ENCODE measurements at places on chromosomes 11 and 22.
A peak's percentile ranks its signal among the peaks of the same experiment; 100 is the strongest.

GRCh38 chr22:31332886-31333285, 13.3 kb downstream of the PATZ1 start:
- DNase-seq, result no peak

GRCh38 chr11:79564288-79564925, 123.6 kb upstream of the TENM4 start:
- no peak for DNase-seq

DNA sequence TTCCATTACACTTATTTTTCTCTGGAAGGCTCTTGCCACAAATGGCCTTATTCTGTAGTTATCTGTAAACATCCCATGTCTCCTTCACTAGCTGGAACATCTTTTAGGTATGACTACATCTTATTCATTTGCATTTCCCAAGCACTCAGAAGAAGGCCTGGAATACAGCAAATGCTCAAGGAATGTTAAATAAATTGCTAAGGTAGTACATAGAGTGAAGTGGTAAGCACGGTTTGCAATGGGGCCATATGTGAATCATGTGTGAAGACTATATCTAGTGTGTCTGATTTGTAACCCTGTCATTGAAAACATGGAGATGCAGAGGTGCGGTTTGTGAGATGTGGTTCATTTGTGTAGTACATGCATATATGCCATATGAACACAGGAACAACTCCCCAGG, 33.5 kb downstream of the GDPD4 start:
- DNase-seq, result no peak

DNA sequence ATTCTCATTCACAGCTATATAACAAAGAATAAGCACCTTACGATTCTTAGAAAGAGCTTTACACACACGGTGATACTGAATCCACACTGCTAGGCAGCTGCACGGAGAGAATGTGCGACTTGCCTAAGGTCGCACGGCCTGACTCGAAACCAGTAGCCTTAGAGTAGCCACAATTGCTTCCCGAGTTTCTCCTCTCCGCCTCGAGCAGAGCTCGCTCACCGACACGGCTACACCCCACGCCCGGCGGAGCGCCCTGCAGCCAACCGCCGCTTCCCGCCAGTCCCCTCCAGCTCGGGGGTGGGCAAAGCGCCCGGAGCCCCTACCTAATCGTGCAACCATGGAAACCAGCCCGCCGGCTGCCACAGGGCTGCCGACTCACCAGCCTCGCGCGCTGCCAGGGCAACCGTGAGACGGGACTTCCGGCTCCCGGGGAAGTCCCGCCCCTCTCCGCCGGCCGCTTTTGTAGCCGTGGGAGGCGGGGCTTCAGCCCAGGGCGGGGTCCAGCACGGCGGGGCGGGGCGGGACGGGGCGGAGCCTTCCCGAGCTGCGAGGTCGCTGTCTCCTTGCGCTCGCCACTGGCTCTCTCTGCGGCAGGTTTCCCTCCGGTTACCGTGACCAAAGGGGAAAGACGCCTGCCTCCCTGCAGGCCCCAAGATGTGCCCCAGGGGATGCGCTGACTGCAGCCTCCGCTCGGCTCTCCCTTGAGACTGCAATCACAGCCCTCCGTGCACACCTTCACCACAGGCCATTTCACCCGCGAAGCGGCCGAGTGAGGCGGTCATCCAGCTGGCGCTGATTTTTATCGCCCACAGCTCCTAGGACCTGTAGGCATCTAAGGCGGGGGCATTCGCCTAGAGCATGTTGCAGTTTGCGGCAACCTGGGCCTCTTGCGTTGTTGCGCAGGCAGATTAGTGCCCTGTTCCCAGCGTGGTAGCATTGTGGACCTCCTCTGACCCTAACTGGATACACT, 1.1 kb downstream of the BSCL2 start:
- DNase-seq, result peak; percentile 76

DNA sequence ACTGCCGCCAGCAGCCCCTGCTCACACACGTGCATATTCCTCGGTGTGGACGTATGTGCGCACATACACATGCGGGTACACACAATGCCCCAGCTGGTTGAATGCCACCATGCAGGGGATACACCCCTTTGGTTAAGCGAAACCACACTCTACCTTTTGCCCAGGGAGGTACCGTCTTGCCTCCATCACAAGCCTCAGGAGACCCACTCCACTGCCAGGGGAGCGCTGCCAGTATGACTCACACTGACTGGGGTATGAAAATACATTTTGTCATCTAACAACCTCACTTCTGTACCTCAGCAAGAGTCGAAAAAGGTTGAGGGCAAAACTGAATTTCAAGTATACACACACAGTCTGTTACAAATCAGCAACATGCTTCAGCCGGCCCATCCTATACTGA, 39.4 kb downstream of the TMEM45B start:
- DNase-seq, result no peak

DNA sequence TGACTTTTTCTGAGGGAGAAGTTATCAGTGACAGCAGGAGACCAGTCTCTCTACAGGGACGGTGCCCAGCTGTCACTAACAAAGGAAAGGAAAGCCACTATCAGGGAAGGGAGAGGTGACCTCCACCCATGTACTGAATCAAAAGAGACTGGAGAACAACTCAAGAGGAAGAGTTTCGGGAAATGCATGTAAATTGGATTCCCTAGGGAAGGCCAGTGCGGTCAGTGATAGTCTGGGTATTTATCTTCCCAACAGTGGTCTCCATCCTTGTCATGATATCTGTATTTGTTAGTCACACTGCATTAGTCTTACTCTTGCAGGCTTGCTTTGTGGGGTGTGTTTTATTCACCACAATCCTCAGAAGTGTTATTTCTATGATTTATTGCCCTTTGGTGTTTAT, 193.4 kb upstream of the KIRREL3 start:
- DNase-seq, result no peak

GRCh38 chr11:22263613-22264012, 70.7 kb downstream of the ANO5 start:
- DNase-seq, result no peak

- no peak for DNase-seq
Measured at GRCh38 chr11:614021-614622, 1.6 kb downstream of the IRF7 start.

DNA sequence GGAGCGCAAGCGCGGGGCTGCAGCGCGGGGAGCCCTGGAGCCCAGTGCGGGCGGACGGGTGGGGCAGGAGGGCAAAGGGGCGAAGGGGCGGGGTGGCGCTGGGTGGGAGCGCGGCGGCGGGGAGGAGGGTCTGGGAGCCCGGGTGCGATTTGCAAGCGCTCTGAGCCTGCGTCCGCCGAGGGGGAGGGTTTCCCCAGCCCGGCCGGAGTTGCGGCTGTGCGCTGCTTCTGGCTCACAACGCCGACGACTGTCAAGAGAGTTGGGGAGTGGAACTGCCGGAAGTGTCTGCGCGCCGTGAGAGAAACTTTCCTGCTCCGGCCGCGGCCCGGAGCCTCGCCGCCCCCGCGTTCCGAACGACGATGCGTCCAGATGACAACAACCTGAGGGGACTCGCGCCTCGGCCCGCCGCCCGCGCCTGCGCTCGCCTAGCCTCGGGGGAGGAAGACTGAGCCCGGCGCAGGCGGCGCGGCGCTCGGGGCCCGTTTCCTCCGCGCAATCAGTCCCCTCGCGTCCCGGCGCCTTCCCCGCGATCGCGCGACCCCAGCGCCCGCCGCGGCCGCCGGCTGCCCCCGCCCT, at the start of gene ARHGAP42:
Gene ARHGAP42, plus strand, starts transcription at position 235 of the 576 bp plus-strand sequence. CDS start 391 bp downstream, outside the sequence.
- DNase-seq, result no peak

DNA sequence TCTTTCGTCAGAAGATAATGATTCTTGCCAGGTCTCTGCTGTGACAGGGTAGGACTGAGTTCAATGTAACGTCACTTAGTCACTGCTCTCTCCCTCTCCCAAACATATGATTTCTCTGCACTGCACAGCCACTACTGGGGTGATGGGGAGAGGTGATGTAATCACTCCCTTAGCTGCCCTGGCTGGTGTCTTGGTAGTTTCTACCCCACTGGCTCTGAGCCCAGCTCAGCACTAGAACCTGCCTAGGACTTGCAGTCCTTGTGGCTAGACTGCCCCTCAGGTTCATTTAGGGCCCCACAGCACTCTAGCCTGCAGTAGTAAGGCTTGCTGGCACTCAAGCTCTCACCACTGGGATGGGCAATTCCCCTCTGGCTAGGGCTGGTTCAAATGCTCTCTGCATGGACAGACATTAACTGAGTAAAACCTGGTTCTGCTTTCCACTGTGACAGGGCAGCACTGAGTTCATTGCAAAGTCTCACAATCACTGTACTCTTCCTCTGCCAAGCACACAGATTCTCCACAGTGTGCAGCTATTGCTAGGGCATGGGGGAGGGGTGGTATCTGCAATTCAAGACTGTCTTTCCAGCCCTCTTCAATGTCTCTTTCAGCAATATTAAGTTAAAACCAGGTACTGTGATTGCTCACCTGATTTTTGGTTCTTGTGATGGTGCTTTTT, 571.4 kb upstream of the FAT3 start:
- no peak for DNase-seq

DNA sequence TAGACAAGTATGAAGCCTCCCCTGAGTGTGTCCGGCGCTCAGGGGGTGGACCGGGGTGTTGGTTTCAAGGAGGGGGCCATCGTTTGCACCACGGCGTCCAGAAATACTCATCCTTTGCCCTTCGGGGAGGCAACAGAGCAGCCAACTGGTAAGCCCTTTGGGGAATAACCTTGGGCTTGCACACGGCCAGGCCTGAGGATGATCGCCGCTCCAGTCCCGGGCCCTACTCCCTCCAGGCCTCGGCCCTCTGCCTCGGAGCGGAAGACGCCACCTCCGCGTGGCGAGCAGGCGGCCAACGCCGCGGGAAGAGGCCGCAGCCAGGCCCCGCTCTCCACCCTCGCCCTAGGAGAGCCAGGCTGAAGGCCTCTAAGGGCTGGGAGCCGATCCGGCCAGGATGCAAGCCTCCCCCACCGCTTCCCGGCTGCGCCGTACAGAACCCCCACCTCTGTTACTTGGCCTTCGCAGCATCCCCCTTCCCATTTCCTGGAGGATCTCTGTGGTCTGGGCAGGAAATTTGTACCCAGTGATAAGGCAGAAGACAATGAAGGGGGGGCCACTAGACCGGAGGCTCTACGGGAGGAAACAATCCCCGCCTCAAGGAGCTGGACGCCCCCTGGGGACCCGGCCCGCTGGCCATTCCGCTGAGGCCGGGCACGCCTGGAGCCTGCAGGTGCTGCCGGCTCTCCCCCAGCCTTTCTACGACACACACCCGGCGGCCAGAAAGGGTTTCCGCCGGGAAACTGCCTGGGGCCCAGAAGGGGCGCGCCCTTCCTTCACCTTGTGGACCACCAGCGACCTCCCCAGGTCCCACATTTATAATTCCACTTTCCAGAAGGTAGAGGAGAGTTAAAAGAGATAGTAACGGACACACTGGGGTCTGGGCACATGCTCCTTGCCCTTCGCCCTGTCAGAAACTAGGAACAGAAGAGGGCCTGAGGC, 2.6 kb downstream of the ESAM start:
- DNase-seq, result no peak

GRCh38 chr22:45552017-45552411, 49.3 kb downstream of the FBLN1 start:
- DNase-seq, result no peak

DNA sequence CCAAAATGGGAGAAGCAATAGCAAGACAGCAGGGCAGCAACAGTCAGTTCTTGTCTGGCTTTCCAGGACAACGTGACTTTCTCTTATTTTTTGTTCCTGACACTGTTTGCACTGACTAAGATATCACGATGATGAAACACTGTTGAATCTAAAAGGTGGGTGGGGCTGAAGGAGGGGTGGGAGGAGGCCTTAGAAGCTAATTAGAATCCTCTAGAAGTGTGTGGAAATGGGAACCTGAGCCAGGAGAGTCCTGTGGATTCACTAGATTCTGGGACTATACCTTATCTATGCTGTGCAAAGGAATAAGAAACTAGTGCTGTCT, 300.3 kb downstream of the ST3GAL4 start:
- DNase-seq, result no peak

DNA sequence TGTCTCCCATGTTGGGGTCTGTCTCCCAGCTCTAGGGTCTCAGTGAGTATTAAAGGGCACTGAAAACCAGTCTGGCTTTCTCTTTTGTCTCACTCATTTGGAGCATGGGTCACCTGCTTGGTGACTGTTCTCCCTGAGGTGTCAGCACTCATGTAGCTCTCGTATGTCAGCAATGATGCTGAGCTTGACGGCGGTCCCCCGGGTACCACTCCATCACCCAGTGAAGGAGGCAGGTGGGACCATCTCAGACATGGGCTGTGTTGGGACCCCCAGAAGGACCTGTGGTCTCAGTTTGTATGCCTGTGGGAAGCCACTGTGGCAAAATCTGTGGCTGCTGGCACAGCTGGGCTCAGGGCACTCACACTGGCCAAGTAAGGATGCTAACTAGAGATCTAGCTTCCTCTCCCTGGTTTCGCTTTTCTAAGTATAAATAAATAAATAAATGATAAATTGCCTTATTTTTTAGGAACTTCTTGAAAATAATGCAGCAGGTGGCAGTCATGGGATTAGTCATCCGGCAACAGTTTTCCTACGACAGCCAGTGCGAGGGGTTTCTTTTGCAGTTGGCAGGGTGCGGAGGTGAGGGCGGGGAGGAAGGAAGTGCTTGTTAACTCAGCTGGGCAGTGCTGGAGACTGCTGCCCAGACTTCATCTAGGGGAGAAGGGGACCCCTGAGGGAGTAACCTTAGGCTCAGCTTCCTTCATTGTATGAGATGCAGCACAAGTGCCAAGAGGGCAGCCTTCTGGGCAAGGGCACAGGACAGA, 48.8 kb downstream of the OSBP2 start:
- no peak for DNase-seq

GRCh38 chr11:67165623-67166022, 46.6 kb downstream of the KDM2A start:
- DNase-seq, result no peak

DNA sequence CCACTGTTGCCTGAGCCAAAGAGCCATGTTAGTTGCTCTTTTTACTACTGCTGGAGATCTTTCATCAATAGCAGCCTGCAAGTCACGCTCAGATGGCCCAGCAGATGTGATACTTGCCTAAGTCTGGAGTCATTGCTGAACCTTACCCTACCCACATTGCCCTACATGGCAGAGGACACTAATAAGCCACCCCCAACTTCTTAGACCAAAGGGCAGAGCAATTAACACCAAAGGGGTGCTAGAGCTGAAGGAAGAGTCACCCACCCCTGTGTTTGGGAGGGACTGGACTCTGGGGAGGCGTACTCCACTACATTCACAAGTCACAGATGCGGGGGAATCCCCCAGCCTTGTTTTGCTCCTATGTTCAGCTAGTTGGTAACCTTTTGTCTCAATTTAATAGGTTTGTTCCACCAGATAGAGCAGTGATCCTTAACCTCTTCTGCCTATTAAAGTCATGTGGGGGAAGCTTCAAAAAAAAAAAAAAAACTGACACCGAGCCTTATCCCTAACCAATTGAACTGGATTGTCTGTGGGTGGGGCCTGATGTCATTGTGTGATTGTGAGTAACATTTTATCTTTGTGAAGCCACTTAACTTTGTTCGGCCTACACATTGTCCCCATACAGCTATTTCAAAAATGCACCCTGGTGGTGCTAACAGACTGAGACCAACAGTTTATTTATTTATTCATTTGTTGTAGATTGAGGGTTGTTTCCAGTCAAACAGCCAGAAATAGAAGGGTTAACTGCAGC, 13.1 kb downstream of the ADM start:
- DNase-seq, result no peak

DNA sequence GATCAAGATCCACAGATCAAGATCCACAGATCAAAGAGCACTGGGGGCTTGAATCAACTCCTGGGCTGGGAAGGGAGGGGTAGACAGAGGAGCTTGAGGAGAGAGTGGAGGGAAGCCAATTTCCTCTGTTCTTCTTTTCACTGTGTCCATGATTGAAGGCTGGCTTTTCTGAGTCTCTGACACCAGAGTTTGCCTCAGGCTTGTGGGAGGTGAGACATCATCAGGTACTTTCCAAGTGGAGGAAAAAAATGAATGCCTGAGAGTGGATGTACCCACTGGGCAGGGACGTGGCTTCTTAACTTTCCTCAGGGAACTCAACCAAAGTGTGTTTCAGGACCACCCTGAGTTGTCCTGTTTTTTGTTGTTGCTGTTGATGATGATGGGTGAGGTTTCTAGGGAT, 11.0 kb upstream of the HEPHL1 start:
- no peak for DNase-seq

All from NCI-H1436 treated with DMSO at 0.1 percent for 48 hours (cell line).